IMR-90 (cell line): ENCODE measurements at places on chromosomes 7 and 10. TPM values are rescaled to one million over a fixed set of nuclear protein-coding genes. Genes with fewer than 3 reads are reported as not detected.

DNA sequence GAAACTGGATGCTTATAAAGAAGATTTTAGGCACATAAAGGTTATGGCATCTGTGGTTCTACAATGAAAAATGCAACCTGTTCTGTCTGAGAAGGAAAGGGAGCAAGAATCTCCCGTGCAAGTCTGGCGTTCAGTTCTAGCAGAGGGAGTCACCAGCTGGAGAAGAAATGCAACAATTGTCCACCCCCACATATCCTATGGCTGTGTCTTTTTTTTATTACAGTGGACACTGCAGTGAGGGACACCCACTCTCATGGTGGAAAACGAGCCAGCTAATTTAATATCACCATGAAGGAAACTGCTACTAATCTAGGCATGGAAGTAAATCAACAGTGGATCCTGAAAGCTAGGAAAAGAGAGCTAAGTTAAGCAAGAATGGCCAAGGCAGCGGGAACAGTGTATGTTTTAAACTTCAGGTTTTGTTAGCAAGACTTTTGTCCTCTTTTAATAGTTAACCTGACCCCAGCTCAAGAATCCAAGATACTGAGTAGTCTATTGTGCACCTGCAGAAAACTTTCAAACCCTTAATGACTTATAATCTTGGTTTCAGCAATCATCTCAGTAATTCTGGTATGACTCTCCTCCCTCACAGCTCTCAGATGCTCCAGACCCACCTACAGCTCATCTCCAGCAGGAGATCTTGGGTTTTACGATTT lies 149.3 kb downstream of the FGFR2 start:
- no peak for DNase-seq

DNA sequence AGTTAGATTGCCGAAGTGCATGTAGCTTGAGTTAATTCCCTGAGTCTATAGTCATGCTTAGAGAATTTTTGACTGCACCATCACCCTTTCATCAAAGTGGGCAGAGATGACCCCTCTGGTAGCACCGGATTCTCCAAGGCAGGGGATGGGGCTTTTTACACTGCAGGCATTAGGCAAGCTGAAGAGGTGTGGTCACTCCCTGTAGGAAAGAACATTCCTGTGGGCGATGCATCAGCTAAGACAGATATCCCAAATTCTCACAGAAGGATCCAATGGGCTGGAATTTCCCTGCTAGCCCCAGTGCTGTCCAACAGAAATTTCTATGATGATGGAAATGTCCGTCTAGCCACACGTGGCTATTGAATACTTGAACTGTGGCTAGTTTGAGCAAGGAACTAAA lies 118.2 kb downstream of the ADAM12 start:
- peak; percentile 84 for DNase-seq

GRCh38 chr10:28171468-28172222 lies 131.2 kb downstream of the MPP7 start:
- DNase-seq = peak; percentile 30

- DNase-seq = no peak
Observed at GRCh38 chr7:113232885-113233284, 114.5 kb upstream of the SMIM30 start.

- no peak for DNase-seq
Observed at GRCh38 chr10:109698882-109699664, 224.2 kb downstream of the XPNPEP1 start.

MMD2 gene
- total RNA-seq = not detected in 2 replicates

DNA sequence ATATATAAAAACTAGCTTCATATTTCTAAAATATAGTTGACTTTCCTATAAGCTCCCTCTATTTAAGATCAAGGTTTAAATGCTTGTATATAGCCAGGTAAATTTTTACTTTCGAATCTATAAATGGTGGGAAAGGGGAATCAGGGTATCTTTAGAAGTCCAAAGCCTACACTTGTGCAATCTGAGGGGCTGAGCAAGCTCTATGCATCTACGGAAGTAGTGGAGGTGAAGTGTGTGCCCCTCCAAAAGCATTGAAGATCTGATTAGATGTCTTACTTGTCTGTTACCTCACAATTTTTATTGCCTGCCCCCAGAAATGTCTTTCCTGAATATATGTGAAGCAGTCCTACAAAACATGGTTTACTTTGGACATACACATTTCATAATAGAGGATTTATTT lies 1.6 kb downstream of the AKAP9 start:
- no peak for DNase-seq

DNA sequence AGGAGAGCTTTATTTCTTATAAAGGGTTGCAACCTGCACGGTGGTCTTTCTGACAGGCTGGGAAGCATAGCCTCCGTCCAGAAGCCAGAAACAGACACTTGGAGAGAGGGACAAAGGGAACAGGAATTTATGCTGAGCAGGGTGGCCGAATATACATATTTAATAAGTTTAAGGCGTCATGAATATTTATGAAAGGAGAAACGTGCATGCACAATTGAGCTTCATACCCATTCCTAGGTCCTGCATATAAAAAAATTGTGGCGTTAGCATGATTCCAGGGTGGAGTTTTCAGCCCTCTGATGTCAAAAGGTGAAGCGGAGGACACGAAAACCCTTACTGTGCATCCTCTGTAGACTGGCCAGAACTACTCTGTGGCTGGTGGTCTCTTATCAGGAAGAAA lies 10.7 kb downstream of the CCDC126 start:
- no peak for DNase-seq

CDC14C gene
- under 0.01 TPM in 2 replicates for total RNA-seq

DNA sequence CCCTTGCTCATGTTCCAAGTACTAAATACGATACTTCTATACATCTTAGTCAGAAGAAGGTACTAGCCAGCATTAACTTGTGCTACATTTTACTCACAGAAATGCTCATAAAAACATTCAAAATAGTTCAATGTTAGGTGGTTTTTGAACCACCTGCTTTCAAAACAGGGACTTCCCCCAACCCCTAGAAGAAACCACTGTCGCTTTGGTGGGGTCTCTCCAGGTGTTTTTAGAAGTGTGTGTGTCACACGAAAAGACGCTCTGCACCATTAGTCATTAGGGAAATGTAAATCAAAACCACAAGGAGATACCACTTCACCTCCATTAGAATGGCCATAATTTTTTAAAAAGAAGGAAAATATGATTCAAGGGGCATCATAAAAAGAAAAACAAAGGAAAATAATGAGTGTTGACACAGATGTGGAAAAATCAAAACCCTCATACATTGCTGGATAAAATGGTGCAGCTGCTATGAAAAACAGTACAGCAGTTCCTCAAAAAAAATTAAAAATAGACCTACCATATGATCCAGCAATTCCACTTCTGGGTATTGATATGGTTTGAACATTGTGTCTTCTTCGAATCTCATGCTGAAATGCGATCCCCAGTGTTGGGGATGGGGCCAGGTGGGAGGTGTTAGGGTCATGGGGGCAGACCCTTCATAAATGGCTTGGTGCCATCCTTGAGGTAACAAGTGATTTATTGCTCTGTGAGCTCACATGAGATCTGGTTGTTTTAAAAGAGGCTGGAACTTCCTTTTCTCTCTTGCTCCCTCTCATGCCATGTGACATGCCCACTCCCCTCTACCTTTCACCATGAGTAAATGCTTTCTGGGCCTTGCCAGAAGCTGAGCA lies 74.2 kb downstream of the MALSU1 start:
- DNase-seq = peak; percentile 73

- DNase-seq = peak; percentile 34
Observed at GRCh38 chr10:70715853-70716795, 43.8 kb downstream of the ADAMTS14 start.

FBXO24 gene
- total RNA-seq = 0.28 and 0.54 TPM in 2 replicates

- no peak for DNase-seq
Observed at GRCh38 chr7:5545222-5545914, 121.7 kb upstream of the TNRC18 start.

DNA sequence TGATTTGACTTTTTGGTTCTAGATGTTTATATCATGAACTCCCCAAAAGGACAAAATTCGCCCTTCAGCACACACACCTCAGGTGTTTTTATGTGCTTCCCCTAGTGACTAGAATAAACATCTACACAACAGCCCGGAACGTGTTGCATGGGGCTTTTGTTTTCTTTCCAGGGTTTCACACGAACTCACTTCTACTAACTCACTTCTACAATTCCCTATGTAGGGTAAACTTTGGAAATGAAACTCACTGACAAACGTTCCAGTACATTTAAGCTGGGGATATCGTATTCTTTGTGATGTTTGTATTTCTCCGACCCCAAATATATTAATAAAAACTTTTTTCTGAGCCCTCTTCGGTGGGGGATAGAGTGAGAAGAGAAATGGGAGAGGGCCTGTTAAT lies 1.4 kb downstream of the TRA2A start:
- DNase-seq = peak; percentile 31

GRCh38 chr7:112012242-112012641 lies 194.0 kb downstream of the DOCK4 start:
- no peak for DNase-seq

ZNF804B gene
- total RNA-seq = not detected in 2 replicates

CREB5 gene
- 7.3 and 11.1 TPM in 2 replicates for total RNA-seq

- DNase-seq = no peak
Observed at GRCh38 chr10:61170594-61170993, 226.6 kb upstream of the RHOBTB1 start.

GRCh38 chr10:113665352-113665751 lies 1.5 kb upstream of the NRAP start:
- no peak for DNase-seq

LRRD1 gene
- total RNA-seq = under 0.01 TPM in 2 replicates

DNA sequence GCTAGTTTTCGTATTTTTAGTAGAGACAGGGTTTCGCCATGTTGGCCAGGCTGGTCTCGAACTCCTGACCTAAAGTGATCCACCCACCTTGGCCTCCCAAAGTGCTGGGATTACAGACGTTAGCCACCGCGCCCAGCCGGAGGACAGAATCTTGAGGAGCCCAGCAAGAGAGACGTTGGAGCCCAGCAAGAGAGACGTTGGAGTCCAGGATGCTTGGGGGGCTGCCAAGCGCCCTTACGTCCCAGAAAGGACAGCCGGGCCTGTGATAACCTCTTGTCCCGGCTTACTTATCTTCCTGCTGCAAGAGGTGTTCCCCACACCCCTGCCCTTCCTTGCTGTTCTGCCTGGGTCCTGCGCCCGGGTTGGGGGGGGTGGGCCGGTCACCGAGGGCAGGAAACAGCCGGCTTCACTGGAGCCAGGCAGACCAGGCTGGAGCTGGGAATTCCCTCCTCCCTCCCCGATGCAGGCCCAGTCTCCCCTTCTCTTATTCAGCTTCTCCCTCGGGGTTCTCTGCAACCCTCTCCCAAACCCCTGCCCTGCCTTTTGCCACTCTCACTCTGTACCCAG lies 1.9 kb upstream of the EPHB4 start:
- DNase-seq = no peak

DNA sequence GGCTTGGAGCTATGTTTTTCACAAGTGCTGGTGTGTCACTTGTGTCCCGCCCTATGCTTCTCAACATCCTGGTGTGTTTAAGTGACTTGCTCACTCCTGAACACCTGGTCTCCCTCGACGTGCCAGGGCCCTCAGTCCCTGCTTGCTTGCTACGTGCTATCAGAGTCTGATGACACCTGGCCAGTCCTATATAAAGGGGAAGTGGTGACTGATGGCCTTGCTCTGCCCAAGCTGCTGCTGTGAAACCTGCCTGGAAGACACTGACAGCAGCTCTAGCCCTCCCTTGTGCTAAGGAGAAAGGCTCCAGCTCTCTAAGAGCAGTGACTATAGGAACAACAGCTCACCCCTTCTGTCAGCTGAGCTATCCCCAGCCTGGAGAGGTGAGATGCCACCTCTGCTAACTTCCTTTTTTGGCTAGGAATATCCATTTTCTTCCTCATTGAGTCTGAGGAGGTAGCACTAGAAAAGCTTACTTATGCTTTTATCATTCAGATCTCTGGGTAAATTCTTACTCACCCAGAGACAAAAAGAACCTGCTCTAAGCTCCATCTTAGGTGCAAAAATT lies 77.2 kb upstream of the PLXNA4 start:
- no peak for DNase-seq

PWWP2B gene
- 1.9 and 2.2 TPM in 2 replicates for total RNA-seq

GRCh38 chr10:62010366-62010765 lies 108.9 kb downstream of the ARID5B start:
- DNase-seq = peak; percentile 53
